Coronary artery (tissue), 2 donors: ENCODE measurements at places on chromosomes 11 and 22.

- no peak for DNase-seq
Measured at GRCh38 chr11:71986131-71986530, 12.6 kb upstream of the IL18BP start.

DNA sequence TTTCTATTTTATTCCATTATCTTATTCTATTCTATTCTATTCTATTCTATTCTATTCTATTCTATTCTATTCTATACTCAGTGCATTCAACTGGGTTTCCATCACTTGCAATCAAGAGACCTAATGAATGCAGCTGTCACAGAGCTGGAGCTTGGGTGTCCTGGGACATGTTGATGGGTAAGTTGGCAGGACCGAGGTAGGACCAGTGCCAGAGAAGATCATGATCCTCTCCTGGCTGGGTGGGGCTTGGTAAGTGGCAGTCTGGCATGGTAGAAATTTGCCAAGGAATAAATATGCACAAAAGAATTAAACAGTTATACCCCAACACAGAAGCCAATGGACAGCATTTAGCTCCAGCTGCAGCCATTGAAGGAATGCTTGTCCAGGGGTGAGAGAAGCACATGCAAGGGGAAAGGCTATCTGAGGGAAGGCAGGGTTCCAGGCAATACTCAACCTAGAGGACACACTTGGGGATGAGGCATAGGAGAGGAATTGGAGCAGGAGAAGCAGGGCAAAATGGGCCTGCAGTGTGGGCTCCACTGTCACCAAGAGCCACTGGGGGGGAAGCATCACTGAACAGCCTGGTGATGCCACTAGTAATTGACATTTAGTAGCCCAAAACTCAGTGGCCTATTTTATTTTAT is 97.0 kb upstream of the CD82 start:
- no peak for DNase-seq

- no peak for DNase-seq
Measured at GRCh38 chr11:121965330-121965729, 150.7 kb downstream of the BLID start.

GRCh38 chr11:84137505-84137904 is 851.3 kb upstream of the CCDC90B start:
- DNase-seq, result no peak

GRCh38 chr11:34610324-34611041 is 10.4 kb upstream of the EHF start:
- DNase-seq, result no peak

DNA sequence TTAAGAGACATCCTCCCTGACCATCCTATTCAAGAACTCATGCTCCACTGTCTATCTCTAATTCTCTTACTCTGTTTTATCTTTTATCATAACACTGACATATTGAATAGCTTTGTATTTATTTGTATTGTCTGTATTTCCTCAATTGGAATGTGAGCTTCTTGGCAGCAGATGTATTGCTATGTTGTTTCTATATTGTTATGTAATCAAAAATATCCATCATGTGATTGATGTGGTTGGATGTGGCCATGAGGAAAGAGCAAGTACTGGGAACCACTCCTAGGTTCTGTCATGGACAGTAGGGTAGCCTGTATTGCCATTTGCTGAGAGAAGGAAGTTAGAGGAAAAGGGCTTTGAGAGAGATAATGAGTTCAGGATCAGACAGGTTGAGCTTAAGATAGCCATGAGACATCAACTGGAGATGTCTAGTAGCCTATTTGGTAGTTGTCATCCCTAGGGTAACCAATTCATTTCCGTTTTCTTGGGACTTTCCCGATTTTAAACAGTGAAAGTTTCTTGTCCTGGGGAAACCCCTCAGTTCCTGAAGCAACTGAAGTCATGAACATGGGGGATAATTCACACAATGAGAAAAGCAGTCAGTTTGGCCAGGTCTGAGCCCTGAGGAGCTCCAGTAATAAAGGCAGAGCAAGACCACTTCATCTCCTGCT is 404.5 kb downstream of the INSC start:
- DNase-seq, result no peak

GRCh38 chr11:86134580-86135318 is 65.9 kb upstream of the PICALM start:
- no peak for DNase-seq

DNA sequence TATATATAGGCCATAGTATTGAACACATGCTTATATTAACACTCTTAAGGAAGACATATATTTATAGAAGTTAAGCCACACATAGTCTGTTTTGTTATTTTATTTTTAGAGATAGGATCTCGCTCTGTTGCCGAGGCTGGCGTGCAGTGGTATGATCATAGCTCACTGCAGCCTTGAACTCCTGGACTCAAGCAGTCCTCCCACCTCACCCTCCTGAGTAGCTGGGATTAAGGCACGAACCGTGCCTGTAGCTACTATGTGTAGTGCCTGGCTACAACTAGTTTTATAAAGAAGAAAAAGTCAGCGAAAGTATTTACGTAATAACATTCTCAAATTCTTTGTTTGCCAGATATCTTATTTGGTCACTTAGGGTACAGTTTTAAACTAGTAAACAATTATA is 5.6 kb upstream of the UCP2 start:
- DNase-seq, result no peak

DNA sequence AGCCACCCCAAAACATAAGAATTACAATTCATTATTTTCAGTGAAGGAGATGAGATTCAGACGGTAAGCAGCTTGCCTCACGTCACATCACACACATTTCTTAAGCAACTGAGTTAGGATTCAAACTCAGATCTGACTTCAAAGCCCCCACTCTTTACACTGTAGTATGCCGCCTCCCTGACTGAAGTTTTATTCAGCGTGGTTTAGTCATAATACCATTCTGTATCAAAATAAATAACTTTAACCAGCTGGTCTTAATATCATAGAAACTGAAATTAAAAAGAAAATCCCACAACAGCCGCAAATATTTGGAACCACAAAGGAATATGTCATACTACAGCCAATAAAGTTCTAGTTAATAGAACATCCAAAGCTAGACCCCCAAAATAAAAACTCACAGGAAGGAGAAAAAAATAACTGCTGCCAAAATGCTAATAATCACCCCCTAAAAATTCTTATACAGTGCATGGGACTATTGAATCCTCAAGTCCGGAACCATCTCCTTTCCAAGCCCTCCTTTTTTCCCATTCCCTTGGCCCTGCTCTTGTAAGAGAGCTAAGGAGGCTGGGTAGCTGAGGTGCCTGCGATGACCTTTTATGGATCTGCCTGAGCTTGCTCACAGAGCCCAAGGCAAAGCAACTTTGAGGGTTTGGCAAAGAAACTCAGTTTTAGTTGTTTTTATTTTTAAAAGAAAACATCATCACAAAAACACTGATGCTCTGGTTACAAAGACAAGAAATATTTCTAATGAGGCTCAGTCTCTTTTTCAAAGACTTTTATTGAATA is 334.5 kb downstream of the TTC28 start:
- DNase-seq, result no peak

DNA sequence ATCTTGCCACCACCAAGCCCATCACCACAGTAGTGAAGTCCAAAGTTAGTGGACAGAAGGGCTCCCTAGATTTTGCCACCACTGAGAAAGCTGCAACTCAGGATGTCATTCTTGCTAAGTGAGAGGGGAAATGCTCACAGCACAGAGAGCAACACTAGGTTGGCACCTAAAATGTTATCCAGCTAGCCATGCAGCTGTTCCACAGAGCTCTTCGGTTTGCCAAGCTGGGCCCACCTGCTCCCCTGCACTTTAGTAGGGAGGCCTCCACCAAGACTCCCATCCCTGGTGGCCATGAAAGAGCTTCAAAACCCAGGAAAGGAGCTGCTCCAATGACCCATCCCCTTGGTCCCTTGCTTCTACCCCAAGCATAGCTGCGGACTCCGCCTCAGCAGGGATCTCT is 63.8 kb downstream of the TRIM29 start:
- no peak for DNase-seq

DNA sequence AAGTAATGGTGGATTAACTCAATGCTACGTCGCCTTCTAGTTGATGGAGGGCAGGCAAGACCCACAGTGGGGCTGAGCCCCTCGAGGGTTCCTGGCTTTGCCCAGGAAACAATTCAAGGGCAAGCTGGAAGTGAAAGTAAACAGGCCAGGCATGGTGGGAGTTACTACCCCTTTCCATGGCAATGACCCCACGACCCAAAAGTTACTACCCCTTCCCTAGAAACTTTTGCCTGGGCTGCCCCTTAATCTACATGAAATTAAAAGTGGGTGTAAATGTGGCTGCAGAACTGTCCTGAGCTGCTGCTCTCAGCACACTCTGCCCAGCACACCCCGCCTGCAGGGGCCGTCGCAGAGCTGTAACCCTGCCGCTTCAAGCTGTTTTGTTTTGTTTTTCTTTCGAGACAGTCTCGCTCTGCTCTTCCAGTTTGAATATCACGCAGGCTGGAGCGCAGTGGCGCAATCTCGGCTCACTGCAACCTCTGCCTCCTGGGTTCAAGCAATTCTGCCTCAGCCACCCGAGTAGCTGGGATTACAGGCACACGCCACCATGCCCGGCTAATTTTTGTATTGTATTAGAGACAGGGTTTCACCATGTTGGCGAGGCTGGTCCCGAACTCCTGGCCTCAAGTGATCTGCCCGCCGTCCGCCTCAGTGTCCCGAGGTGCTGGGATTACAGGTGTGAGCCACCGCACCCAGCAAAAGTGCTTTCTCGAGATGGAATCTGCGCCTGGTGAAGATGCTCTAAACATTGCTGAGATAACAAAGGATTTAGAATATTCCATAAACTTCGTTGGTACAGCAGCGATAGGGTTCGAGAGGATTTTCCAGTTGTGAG is 5.9 kb upstream of the RNH1 start:
- DNase-seq, result no peak

DNA sequence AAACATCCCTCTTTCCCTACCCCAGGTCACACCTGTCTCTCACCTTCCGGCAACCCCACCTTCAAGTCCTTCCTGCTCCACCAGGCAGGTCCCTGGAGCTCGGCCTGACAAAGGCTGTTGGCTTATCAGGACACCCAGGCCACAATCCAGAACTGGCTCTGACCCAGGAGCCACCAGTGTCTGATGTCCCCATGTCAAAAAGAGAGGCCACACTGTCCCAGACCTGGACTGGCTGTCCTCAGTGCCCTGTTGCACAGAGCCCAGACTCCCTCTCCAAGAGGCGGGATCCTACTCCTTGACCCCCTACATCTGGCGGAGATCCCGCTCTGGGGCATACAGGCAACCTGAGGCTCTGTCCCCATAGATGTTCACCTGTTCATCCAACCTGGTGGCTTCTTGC is 116.0 kb downstream of the MN1 start:
- DNase-seq, result no peak

DNA sequence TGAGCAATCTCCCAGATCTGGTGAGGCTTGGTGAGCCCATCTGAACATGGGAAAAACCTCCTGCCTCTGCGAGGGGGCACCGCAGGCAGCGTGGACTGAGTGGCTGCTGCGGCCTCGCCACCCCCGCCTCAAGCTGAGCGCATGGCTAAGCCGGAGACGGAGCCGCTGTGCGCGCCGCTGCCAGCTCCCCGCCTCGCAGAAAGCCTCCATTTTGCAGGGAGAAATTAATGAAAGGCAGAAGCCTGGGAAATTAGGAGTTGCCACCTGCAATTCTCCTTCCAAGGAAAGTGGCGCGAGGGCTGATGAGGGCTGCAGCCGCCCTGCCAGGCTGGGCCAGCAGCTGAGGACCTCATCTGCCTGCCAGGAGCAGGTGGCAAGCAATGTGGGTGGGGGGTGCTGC is 35.6 kb upstream of the TCF20 start:
- no peak for DNase-seq

GRCh38 chr11:101091781-101092180 is 37.8 kb downstream of the PGR start:
- no peak for DNase-seq

DNA sequence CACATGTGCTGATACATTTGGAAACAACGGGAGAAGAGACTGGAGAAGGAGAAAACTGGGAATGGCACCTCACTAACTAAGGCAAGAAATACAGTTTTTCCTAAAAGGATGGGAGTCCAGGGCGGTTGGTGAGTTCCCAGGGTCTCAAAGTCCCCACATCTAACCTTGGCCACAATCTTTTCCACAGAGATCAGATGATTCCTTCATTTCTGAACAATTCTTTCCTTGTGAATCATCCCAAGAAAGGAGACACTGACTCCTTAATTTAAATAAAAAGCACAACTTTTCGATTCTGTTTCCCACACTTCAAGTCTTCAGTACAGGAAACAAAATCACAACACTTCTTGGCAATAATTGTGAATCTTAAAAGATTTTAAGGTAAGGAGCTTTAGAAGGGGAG is 384.7 kb downstream of the DCDC1 start:
- no peak for DNase-seq

GRCh38 chr11:112884012-112884767 is 77.0 kb upstream of the NCAM1 start:
- no peak for DNase-seq

GRCh38 chr11:2298795-2299761 is 2.6 kb downstream of the C11orf21 start:
- peak; percentile 71 for DNase-seq

DNA sequence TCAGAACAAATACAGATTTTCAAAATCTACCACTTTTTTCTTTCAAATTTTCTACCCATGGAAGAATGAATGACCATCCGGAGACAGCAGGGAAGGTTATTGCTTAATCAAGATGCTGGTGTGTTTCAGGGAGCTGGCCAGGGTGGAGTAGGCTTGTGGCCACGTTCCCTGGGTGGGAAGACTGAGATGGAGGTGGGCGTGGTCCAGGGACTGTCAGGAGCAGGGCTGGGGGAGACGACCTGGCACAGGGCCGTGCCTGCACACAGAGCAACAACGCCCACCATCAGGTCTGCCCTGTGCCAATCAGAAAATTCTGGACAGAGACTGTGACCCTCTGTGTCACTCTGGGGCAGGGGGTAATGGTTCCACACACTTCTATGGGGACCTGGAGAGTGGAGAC is 7.1 kb upstream of the APOBEC3H start:
- no peak for DNase-seq

DNA sequence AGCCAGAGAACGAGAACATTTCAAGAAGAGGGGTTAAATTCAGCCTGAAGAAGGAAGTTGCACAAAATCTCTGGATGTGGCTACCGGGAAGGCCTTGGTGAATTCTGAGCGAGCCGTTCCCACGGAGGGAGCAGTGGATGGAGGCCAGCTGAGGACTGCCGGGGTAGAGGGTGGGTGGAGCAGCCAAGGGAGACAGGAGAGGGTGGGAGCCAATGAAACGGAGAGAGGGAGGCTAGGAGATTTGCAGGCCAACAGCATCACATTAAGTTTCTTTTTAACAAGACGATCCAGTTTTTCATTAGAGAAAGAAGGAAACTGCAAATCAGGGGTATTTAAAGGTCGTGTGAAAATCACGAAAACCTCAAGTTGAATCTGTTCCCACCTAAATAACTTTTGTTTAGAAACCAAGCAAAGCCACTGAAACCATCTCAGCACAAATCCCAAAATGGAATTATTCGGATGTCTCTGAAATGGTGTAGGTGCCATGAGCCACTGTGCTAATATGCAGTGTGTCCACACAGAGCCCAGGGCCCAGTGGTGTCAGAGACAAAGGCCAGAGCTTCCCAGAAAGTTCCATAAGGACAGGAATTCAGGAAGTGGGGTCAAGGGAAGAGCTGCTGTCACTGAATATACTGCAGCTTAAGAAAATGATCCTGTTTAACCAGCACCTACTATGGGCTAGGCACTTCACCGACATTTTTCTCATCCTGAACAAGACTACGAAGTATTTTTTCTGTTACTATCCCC is 59.7 kb upstream of the SLC35C1 start:
- peak; percentile 82 for DNase-seq
